ENCODE measurements at places on chromosomes 3 and 15. TPM values are rescaled to one million over a fixed set of nuclear protein-coding genes. Genes with fewer than 3 reads are reported as not detected.

POPDC2 gene
- 38.8 TPM for polyA plus RNA-seq

GOLGA8G gene
- not detected for polyA plus RNA-seq

HRG gene
- polyA plus RNA-seq: not detected

ISL2 gene
- 3.5 TPM for polyA plus RNA-seq

SLC51A gene
- polyA plus RNA-seq: not detected

SEMA6D gene
- polyA plus RNA-seq: 0.30 TPM

TRAT1 gene
- polyA plus RNA-seq: not detected

RHOA gene
- 221 TPM for polyA plus RNA-seq

CPNE4 gene
- polyA plus RNA-seq: not detected

ATRIP gene
- polyA plus RNA-seq: 5.6 TPM

COL6A5 gene
- polyA plus RNA-seq: not detected

CGNL1 gene
- polyA plus RNA-seq: 0.23 TPM

USP4 gene
- 45.6 TPM for polyA plus RNA-seq

RETNLB gene
- not detected for polyA plus RNA-seq

NR2F2 gene
- 3.9 TPM for polyA plus RNA-seq

PLCH1 gene
- polyA plus RNA-seq: 0.08 TPM

CPA3 gene
- polyA plus RNA-seq: not detected

ZDHHC19 gene
- polyA plus RNA-seq: not detected

TRPM1 gene
- polyA plus RNA-seq: not detected

UROC1 gene
- polyA plus RNA-seq: not detected

RYR3 gene
- polyA plus RNA-seq: 0.08 TPM
